ENCODE measurements at places on chromosomes 13 and 19. TPM values are rescaled to one million over a fixed set of nuclear protein-coding genes. Genes with fewer than 3 reads are reported as not detected.

Gene LIN7B
- total RNA-seq = 7.0 TPM

Gene KLK1
- 0.28 TPM for total RNA-seq

Gene PRR20A
- total RNA-seq = not detected

Gene B3GNT8
- total RNA-seq = 0.13 TPM

Gene ZNF534
- not detected for total RNA-seq

Gene KRTDAP
- not detected for total RNA-seq

Gene SPACA6
- total RNA-seq = 11.6 TPM

Data from A549 treated with AZD2906 at 1 μM for 4 hours (cell line).